Thyroid gland (tissue), 4 donors: ENCODE measurements at places on chromosomes 1 and 21. TPM values are rescaled to one million over a fixed set of nuclear protein-coding genes. Genes with fewer than 3 reads are reported as not detected.

DNA sequence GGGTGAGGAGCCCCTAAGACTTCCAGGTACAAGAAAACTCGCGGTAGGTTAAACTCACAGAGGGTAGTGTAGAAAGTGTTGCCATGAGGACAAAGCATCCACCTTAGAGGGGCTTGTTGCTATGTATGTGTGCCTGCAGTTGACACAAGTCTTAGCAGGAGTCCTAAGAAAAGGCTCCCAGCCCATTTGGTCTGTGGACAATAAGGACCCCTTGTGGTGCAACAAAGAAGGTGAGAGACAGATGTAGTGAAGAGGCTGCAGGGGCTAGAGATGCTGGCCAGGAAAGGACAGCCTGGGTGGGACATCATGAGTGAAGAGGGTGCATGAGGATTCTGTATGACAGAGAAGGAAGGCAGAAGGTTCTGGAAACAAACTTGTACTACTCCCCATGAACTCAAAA, 36.3 kb upstream of the IL10 start:
- H3K27me3 ChIP-seq: no peaks in the 10 kb centered on the region
- no peaks in the 10 kb centered on the region for H3K36me3 ChIP-seq
- DNase-seq: no peak

Gene GABRD
- total RNA-seq: 0.49 TPM

DNA sequence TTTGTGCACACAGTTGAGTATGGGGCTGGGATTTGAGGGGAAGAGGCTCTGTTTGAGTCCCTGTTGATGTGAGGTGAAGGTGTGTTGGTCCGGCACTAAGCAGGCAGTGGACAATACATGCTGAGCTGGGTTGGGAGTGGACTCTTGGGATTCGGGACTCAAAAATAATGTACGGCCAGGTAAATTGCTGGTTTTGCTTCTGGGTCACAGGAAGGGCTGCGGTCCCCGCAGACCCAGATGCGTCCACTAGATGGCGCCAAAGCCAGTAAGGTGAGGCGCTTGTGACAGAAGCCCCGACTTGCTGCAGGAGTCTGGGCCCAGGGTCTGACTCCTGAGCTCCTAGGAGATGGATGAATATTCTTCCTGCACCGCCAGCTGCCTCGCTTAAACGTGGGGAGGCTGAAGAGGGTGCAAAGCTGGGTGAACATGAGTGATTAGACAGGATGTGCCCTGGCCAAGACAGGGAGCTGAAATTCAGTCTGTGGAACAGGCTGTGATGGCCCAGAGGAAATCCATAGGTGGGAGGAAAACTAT, 61.4 kb downstream of the ACBD3 start:
- peak; percentile 92 for DNase-seq
- H3K4me3 ChIP-seq: no peak overlapping the region
- no peaks in the 10 kb centered on the region for H3K36me3 ChIP-seq
- no peaks in the 10 kb centered on the region for H3K27me3 ChIP-seq

Gene GJA9
- not detected for total RNA-seq

DNA sequence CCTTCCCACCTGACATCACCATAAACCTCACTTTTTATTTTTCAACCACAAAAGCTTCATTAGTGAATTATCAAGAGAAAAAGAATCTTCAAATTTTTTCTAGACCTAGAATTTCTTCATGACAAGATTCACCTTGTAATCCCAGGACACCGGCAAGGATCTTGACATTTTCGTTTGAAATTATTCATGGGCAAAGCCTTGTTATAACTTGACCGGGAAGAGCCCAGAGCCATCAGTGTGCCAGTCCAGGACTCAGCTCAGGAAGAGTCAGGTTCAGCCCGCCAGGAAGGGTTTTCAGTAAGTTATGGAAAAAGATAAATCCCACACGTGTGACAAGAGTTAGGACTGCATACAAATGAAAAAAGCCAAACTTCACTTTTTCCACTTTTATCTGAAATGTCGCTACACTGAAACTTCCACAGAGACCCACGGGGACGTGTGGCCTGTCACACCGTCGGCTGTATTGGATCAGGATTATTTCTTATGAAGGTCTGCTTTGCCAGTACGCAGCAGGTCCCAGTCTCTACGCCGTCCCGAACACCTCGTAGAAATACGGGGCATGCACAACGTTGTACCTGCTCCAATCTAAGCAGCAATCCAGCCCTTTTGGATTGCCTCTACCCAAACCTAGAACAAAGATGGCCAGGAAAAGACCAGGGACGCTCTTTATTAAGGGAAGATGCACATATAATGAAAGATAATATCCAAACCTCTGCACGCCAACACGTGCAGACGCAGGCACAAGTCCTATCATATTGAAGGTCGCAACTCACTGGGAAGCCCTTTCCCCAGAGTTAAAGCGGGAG, 916 bp downstream of the F3 start:
- H3K4me1 ChIP-seq: peaks cover 31% of the 10 kb centered on the region
- peaks cover 7% of the 10 kb centered on the region for H3K36me3 ChIP-seq
- peak overlapping the region; percentile 86 for H3K27ac ChIP-seq
- H3K27me3 ChIP-seq: no peaks in the 10 kb centered on the region
- H3K4me3 ChIP-seq: peak overlapping the region; percentile 95

GRCh38 chr1:85065550-85065949, 17.2 kb upstream of the MCOLN3 start:
- H3K27ac ChIP-seq: no peak overlapping the region
- no peak for DNase-seq
- no peaks in the 10 kb centered on the region for H3K4me1 ChIP-seq

GRCh38 chr1:70400335-70400734, 10.7 kb upstream of the CTH start:
- no peak for DNase-seq
- H3K27me3 ChIP-seq: no peaks in the 10 kb centered on the region
- H3K4me3 ChIP-seq: no peak overlapping the region
- H3K27ac ChIP-seq: no peak overlapping the region

Gene RGS1
- 19.7 TPM for total RNA-seq

DNA sequence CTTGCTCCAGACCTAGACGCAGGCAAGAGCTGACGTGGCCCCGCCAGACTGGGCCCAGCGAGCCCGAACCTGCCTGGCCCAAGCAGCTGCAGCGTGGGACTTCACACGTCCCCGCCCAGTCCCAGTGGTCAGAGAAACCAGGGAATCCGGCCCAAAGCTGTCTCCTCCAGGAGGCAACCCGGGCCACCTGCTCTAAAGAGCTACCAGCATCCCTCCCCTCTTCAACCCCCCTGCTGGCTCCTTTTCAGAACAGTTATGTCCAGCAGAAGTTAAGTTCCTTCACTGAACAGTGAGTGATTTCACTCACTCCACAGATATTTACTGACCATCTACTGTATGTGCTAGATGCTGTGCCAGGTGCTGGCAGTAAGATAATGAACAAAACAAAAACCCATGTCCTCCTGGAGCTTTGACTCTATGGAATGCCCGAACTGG, 2.1 kb upstream of the EFNA1 start:
- H3K36me3 ChIP-seq: no peaks in the 10 kb centered on the region
- H3K4me3 ChIP-seq: no peak overlapping the region
- H3K27ac ChIP-seq: peak overlapping the region; percentile 62
- H3K4me1 ChIP-seq: peaks cover 36% of the 10 kb centered on the region

Gene PRR9
- total RNA-seq: not detected

Gene KRTAP10-12
- not detected for total RNA-seq

Gene ENO1
- 361 TPM for total RNA-seq

Gene MPL
- 0.29 TPM for total RNA-seq

Gene CIART
- 4.3 TPM for total RNA-seq

DNA sequence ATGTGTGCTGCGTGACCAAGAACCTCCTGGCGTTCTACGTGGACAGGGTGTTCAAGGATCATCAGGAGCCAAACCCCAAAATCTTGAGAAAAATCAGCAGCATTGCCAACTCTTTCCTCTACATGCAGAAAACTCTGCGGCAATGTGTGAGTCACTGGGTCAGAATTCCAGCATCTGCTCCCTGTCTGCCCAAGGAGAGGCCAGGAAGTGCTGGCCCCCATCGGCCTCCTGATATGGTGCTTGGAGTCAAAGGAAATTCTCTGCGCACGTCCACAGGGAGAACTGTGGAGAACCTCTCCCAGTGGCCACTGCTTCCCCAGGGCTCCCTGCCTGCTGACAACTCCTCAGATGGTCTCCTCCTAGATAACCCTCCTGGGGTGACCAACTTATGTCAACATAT, 25.6 kb upstream of the IL20 start:
- H3K4me3 ChIP-seq: no peak overlapping the region
- no peak overlapping the region for H3K27ac ChIP-seq
- no peak for DNase-seq
- no peaks in the 10 kb centered on the region for H3K36me3 ChIP-seq
- H3K27me3 ChIP-seq: no peaks in the 10 kb centered on the region
- no peaks in the 10 kb centered on the region for H3K4me1 ChIP-seq
